ENCODE measurements at places on chromosomes 3 and 15.

DNA sequence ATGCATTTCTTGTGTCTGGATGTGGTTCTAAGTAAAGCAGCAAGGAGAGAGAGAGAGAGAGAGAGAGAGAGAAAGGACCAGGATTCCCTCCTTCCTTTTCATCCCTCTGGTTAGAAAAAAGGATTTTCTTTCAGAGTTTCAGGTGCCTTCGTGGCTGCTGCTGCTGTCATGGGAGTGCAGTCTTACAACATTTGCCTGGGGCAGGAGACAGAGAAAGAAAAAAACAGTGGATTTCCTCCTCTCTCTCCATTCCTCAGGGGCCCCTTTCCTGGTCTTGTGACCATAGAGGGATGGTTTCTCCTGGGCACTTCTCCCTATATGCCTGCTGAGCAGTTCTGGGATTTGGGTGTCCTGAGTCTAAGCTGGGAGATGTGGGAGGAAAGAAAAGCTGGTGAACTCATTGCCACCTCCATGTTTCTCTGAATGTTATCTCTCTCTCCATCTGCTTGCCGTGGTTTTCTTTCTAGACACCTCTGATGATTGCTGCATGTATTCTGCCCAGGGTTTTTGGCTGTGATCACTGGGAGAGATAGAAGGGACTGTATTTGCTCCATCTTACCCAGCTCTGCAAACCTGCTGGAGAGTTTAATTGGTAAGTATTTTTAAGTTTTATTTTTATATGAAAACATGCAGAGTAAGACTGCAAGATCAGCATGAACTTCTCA, 142.4 kb upstream of the RGMA start:
- no peak for ATAC-seq

GRCh38 chr15:86653344-86654197, 573.9 kb downstream of the AGBL1 start:
- ATAC-seq: peak; percentile 70

GRCh38 chr3:89562373-89562772, 455.0 kb downstream of the EPHA3 start:
- ATAC-seq: no peak

DNA sequence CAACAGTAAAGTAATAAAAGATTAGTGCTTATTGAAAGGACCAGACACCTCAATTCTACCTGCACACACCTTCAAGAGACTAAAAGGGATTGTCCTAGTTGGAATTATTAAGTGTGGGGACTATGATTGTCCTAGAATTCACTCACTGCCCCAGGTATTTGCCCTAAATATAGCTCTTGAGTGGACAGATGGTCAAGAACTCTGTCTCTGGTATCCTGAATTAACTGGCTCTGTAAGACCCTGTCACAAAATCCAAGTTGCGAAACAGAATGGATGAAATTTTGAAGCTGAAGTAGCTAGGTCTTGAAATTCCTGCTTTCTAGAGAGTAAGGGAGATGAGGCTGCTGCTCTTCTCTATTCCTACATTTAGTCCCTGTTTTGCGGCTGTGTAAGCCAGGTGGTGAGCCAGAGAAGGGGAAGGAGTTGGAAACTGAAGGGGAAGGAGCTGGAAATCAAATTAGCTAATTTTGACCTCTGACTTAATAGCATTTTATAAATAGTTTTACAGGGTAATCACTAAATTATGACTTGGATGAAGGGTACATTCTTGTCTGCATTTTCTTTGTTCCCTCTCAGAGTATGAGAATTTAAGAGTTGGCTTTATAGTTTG, 34.5 kb downstream of the KBTBD12 start:
- no peak for ATAC-seq

GRCh38 chr3:134869153-134869726, 74.2 kb downstream of the EPHB1 start:
- ATAC-seq: no peak

GRCh38 chr3:111373861-111374260, 168.1 kb upstream of the CD96 start:
- ATAC-seq: no peak

GRCh38 chr3:181458857-181459256, 252.9 kb upstream of the SOX2 start:
- ATAC-seq: no peak

- no peak for ATAC-seq
These were observed 7.5 kb upstream of the LCTL start for GRCh38 chr15:66573348-66573718.

DNA sequence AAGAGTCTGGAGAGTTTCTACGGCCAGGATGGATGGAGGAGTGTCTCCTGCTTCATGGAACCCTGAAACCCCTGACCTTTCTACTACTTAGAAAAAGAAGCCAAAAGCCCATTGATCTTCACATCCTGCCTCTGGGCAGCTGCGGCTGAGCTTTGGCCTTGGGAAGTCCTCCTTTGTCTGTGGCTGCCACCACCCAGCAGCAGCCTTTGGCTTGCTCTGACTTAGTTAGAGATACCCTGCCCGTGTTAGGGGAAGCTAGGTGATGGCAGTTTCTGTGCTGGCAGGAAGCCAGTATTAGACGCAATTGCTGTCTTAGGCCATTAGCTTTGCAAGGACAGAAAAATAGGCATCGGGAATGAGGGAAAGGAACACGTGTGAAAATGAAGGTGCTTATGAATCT, 18.8 kb downstream of the APH1B start:
- no peak for ATAC-seq

DNA sequence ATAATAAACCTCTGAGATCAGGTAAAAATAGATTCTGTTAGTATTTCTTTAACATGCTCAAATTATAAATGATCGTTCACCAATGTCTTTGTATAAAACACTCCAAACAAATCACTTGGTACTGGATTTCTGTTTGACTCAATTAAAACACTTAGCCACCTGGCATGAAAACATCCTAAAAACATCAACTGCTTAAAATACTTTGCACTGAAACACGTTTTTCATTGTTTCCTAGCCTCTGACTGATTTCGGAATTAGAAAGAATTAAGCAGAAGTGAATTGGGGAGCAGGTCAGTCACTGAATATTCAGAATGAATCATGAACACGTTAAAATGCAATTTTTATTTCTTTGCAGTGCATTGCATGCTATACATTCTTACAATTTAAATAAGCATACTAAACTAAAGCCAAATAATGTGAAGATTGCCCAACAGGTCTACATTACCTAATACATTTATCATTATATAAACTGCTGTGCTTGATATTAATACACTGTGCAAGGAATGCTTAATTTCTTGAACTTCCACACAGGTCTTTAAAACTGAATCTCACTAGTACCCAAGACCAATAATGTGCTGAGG, 1.6 kb downstream of the THRB start:
- no peak for ATAC-seq

- no peak for ATAC-seq
These were observed 114.3 kb downstream of the PPM1L start for GRCh38 chr3:160870327-160870726.

Measured in activated T-helper 17 cell treated with anti-CD3 and anti-CD28 coated beads, Interleukin-2, amount 50 U/mL, for 72 hours (primary cell).